ENCODE measurements at places on chromosomes 5 and 9.

GRCh38 chr9:38370176-38370575, 22.3 kb upstream of the ALDH1B1 start:
- no peak for DNase-seq

- no peak for DNase-seq
Measured at GRCh38 chr5:1817261-1818043, 16.2 kb downstream of the NDUFS6 start.

- no peak for DNase-seq
Measured at GRCh38 chr5:556909-557441, 32.7 kb upstream of the SLC9A3 start.

DNA sequence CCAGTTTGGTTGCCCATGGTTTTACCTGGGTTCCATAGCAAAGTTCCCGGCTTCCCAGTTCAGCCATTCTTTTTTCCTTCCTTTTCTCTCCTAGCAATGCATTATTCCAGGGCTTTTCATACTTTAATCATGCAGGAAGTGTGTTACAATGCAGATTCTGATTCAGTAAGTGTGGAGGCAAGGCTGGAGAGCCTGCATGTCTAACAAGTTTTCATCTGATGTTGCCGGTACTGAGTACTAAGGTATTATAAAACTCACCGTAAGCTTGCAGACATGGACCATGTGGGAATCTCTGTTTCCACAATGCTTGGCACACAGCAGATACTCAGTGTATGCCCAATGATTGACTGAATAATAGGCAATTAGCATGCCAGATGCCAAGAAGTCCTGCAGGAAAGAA, 102.9 kb upstream of the SHB start:
- DNase-seq: no peak

GRCh38 chr5:111461934-111462333, 50.4 kb downstream of the STARD4 start:
- DNase-seq: no peak

DNA sequence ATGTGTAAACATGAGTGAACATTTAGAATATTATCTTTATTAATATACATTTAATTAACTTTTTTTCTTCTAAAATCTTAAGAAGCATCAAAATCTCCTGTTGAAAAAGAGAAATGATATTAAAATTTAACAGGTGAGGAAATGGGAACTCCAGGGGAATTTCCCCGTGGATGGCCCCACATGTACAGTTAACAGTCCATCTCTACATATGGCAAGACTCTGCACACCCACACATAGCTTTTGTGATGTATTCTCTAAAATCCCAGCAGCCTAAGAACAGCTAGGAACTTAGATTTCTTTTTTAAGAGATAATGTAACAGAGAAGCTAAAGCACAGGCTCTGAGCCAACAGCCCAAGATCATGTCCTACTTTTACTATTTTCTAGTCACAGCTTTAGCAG, 556.3 kb upstream of the RGMB start:
- DNase-seq: no peak

- DNase-seq: no peak
Measured at GRCh38 chr9:84331119-84331809, 9.3 kb downstream of the SLC28A3 start.

- no peak for DNase-seq
Measured at GRCh38 chr5:132776938-132777208, 166 bp downstream of the SEPTIN8 start.

Measured in stimulated activated CD8-positive, alpha-beta memory T cell treated with anti-CD3 and anti-CD28 coated beads, Interleukin-7, amount 100 ng/mL, for 24 hours (primary cell).